ENCODE measurements at places on chromosomes 7 and 10.

DNA sequence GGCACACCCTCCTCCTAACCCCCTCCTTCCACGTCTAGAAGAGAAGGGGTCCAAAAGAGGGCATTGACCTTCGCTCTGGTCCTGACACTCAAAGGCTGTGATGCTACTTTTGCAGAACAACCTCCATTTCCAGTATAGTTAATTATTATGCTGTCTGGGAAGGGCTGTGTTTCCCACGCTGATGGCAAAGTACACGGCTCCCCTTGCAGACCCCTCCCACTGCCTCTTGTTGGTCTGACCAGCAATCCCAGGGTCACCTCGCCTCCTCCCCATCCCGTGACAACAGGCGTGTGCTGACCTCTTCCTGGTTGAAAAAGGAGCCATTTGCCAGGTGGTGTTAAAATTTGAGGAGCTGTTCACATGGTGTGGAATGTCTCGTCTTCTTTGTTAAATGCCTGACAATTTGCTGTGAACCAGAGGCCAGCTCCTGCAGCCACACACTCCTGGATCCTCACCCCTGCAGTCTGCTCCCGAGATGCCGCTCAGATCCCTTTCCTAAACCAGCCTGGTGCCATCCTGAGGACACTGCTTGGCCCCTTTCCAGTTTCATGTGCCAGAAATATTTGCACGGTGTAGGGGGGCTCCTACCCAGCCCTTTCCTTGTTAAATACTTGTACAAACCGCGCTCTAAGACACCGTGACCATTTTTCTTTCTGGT is 321.7 kb downstream of the WDR37 start:
- DNase-seq = no peak

- DNase-seq = no peak
Observed at GRCh38 chr10:125557311-125557710, 125.7 kb downstream of the TEX36 start.

GRCh38 chr7:149459540-149460452 is 1.1 kb downstream of the ZNF777 start:
- DNase-seq = peak; percentile 28

- DNase-seq = no peak
Observed at GRCh38 chr7:158432369-158433341, 155.0 kb downstream of the PTPRN2 start.

DNA sequence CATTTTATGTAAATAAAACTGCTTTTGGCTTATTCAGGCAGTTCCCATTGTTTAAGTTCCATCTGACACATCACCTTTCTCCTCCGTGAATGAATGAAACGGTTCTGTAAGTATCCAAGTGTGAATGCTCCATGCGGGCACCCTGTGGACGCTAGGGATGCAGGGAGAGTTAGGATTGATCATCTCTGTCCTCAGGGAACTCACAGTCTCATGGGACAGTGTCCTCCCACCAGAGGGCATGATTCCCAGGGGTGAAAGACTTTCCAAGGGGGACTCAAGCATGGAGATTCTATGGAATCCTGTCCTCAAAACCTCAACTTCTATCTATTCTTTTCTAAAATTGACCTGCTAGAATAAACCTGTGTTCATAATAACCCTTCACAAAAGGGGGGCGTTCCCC is 98.8 kb downstream of the HECW1 start:
- DNase-seq = no peak

GRCh38 chr10:102291221-102291905 is 46.0 kb downstream of the GBF1 start:
- no peak for DNase-seq

GRCh38 chr7:124712017-124712416 is 53.6 kb downstream of the GPR37 start:
- no peak for DNase-seq

GRCh38 chr10:87945984-87946383 is 82.6 kb downstream of the PTEN start:
- DNase-seq = no peak

DNA sequence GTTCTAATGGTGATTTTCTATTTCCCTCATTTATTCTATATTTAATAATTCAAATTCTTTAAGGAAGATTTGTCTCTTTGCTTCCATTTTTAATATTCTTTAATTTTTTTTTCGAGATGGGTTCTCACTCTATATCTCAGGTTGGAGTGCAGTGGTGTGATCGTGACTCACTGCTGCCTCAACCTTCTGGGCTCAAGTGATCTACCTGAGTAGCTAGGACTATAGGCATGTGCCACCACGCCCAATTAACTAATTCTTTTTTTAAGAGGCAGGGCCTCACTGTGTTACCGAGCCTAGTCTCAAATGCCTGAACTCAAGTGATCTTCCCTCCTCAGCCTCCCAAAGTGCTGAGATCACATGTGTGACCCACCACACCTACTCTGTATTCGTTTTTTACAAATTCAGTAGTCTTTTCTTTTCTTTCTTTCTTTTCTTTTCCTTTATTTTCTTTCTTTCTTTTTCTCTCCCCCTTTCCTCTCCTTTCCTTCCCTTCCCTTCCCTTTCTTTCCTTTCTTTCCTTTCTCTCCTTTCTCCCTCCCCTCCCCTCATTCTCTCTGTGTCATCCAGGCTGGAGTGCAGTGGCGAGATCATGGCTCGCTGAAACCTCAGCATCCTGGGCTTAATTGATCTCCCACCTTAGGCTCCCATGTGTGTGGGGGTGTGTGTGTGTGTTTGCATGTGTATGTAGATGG is 323.1 kb downstream of the ADK start:
- DNase-seq = no peak

DNA sequence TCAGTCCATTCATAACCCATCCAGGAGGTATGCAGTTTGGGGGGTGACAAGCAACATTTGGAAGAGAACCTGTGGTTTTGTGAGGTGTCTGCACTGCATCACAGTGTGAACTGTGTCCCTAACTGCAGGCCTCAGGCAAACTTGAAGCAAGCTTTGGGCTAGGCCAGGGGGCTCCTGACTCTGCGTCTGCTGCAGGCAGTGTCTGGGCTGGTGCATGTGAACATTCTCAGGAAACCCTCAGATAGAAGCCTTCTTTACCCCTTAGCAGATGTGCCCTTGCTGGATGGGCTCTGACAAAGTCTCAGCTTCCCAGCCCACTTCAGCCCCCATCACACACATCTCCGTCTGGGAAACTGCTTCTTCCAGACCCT is 61.0 kb downstream of the VIPR2 start:
- no peak for DNase-seq

DNA sequence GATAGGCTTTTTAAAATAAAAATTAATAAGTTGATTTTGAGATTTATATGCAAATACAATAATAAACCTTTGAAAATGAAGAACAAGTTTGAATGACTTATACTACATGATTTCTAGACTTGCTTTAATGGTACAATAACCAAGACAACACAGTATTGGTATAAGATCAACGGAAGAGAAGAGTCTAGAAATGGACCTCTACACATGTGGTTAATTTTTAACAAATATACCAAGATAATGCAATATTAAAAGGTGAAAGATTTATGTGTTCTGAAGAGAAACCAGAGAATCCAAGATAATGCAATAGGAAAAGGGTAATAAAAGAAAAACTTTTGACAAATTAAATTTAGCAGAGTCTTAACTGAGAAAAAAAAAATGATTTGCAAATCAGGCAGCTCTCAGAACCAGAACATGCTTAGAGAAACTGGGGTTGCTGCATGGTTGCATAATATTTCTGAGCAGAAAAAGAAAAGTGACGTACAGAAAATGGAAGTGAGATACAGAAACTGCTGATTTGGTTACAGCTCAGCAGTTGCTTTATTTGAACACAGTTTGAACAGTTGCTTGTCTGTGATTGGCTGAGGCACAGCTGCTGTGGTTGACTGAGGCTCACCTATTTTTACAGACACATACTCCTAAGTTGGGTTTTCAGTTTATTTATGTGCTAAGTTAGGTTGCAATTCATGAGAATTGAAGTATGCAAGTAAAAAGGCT is 365.9 kb downstream of the CRPPA start:
- DNase-seq = no peak

DNA sequence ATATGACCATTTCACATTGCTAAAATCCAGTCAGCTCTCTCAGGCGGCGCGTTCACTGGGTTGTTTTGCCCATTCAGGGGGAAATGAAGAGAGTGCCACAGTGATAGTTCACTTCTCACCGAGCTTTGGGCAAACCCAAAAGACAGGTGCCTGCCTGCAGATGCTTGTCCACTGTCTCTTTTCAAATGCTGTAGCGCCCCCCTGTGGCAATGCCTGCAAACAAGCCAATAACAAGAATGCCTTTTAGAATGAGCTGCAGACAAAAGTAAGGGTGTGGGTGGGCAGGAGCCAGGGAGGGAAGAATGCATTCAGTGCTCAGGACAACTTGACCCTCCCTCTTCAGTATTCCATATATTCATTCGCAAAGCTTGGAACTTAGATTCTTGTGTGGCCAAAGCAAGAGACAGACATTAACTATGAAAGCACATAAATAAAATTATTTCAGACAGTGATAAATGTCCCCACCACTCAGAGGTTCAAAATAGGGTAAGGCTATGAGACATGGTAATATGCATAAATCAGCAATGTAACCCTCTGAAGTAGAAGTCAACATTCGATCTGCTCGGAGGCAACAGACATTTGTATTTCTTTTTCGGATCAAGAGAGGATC is 86.9 kb downstream of the JAZF1 start:
- peak; percentile 64 for DNase-seq

GRCh38 chr10:69894156-69894555 is 92.5 kb downstream of the COL13A1 start:
- no peak for DNase-seq

- no peak for DNase-seq
Observed at GRCh38 chr7:93198472-93198871, 27.8 kb downstream of the HEPACAM2 start.

- no peak for DNase-seq
Observed at GRCh38 chr7:119320316-119320715, 952.7 kb upstream of the KCND2 start.

GRCh38 chr10:110218632-110219031 is 11.2 kb downstream of the MXI1 start:
- DNase-seq = no peak

All from MG63 (cell line).